ENCODE measurements at places on chromosomes 7 and 10.

DNA sequence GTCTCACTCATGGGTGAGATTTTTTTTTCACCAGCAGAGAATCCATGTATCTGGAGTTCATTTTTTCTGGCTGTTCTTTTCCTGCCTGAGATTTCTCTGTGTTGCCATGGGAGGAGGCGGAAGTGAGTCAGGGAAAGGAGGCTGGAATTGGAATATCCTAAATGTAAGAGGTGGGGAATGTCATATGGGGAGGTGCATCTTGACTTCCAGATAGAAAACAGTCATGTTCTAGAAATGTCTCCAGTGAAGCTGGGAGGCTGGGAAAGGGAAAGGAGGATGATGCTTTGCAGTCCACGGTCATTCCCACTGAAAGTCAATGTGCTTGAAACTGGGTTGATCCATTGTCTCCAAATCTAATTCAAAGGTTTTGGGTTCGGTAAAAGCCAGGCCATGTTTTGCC, 39.7 kb upstream of the HPS1 start:
- peak; percentile 89 for DNase-seq

- DNase-seq = no peak
These were observed 184.5 kb upstream of the BMPER start for GRCh38 chr7:33720870-33721269.

GRCh38 chr7:132347858-132348257, 228.4 kb downstream of the PLXNA4 start:
- DNase-seq = no peak

- DNase-seq = no peak
These were observed 133.3 kb upstream of the STK17A start for GRCh38 chr7:43449577-43449976.

DNA sequence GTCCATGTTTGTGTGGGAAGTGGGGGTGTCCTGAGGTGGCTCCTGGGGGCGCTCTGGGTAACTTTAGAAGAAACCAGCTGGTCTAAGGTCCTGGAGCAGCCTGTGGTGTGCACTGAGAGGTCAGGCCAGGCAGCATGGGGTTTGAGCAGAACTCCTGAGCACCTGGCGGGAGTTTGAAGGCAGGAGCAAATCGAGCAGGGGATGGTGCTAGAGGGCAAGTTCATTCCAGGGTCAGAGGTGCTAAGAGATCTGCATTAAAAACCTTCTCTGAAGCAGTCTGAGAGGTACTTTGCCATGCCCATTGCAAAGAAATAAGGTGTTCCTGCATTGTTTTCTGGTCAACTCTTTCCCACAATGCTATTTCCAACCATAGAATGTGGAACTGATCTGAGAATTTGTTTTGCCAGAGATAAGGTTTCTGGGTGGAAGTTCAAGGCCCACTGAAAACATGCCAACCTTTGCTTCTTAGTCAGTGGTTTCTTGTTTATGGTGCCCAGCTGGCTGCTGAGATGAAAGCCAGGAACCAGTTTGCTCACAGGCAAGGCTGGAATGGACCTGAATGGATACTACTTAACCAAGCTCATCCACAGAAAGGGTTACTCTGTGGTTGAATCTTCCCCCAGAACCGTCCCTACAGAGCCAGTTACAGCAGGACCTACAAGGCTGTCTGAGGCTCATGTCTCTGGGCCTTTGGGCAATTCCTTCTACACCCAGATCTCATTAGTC, 136.3 kb upstream of the TMEM72 start:
- no peak for DNase-seq

DNA sequence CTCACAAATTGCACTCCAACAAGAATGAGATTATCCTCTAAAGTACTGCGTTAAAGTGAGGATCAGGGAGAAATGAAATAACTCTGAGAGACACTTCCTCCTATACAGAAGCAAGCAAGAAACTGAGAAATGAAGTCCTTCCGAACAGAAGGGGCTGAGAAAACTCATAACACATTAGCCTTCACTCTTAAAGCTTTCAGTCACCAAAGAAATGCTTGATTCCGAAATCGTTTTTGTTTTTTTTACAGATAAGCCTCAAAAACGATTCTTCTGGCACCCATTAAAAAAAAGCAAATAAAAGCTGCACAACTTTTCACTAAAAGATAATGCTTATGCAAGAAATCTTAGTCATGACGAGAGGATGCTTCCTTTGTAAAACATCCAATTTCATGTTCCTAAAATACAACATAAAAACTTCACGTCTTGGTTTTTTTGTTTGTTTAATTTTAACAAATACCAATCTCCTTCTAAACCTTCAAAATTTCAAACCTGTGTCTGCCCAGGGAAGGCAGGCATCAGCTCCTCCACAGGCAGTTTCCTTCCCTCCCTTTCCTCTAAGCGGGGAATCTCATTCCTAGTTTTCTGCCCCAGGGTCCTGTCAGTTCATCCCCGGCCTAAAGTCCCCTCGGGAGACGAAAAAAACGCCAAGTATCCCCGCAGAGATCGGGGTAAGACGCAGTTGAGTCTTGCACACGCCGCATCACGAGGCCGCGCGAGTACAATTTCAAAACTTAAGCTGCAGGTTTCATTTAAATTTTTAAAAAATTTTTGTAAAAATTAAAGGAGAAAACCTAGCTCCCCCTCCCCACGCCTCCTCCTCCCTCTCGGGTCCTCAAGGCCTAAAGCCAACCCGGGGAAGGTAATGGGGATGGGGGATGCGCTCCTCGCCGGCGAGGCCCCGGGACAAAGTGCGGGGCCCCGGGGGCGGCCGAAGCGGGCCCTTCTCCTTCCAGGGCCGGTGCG, 1.1 kb downstream of the BAZ1B start:
- peak; percentile 23 for DNase-seq
